ENCODE measurements at places on chromosomes 3 and 15. TPM values are rescaled to one million over a fixed set of nuclear protein-coding genes. Genes with fewer than 3 reads are reported as not detected.

- H3K36me3 ChIP-seq: no peaks in the 10 kb centered on the region
- no peak overlapping the region for H3K4me3 ChIP-seq
- no peaks in the 10 kb centered on the region for H3K27me3 ChIP-seq
- H3K4me1 ChIP-seq: no peaks in the 10 kb centered on the region
- no peak for DNase-seq
- H3K27ac ChIP-seq: no peak overlapping the region
These were observed 175.7 kb upstream of the ADAMTS9 start for GRCh38 chr3:64863226-64864212.

GRCh38 chr15:85118581-85118980 lies 136.9 kb downstream of the PDE8A start:
- peaks cover 25% of the 10 kb centered on the region for H3K36me3 ChIP-seq
- no peak overlapping the region for H3K4me3 ChIP-seq
- no peak overlapping the region for H3K27ac ChIP-seq
- H3K4me1 ChIP-seq: peaks cover 2% of the 10 kb centered on the region
- H3K27me3 ChIP-seq: no peaks in the 10 kb centered on the region

- no peak for DNase-seq
- no peaks in the 10 kb centered on the region for H3K27me3 ChIP-seq
- peaks cover 4% of the 10 kb centered on the region for H3K4me1 ChIP-seq
These were observed 632.2 kb downstream of the FOXP1 start for GRCh38 chr3:70951316-70951715.

GRCh38 chr3:196995646-196996355 lies 27.2 kb upstream of the PIGZ start:
- DNase-seq: peak; percentile 27
- no peak overlapping the region for H3K27ac ChIP-seq
- H3K4me1 ChIP-seq: no peaks in the 10 kb centered on the region
- H3K27me3 ChIP-seq: no peaks in the 10 kb centered on the region

DNA sequence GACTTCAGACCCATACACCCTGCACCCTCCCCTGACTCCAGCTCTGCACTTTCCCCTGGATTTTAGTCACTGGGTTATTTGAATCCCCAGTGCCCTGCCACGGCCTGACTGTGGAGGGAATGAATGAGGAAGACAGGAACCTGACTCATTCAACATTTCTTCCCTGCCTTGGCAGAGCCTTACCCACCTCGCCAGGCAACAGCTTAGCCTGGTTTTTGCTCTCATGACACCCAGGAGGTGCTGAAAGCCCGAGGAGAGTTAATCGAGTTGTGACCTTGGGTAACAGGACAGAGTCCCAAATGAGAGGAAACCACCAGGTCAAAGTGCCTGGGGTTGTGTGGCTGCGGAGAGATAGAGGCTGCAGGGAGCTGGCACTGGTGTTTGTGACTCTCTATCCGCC lies 128.3 kb downstream of the SMAD6 start:
- DNase-seq: no peak
- no peak overlapping the region for H3K4me3 ChIP-seq
- no peaks in the 10 kb centered on the region for H3K4me1 ChIP-seq
- H3K27me3 ChIP-seq: peaks cover 7% of the 10 kb centered on the region
- H3K27ac ChIP-seq: no peak overlapping the region

DNA sequence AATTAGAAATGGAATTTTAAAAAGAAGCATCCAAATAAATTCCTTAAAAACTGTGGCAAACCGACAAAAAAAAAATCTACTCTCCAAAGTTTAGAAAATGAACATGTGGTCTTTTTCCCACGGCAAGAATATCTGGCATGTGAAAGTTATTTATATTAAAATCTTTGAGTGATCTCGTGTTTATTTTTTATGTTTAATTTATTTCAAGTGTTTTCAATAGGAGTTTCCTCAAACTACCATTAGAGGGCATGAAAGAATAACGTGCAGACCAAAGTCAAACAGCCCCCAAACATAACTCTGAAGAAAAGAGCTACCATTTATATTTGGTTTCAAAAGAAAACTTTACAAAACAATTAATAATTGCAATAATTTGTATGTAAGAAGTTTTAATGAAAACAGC lies 286.4 kb downstream of the ZIC4 start:
- no peaks in the 10 kb centered on the region for H3K36me3 ChIP-seq
- no peaks in the 10 kb centered on the region for H3K4me1 ChIP-seq
- no peak overlapping the region for H3K27ac ChIP-seq
- no peak for DNase-seq

- H3K36me3 ChIP-seq: no peaks in the 10 kb centered on the region
- H3K27me3 ChIP-seq: peaks cover 8% of the 10 kb centered on the region
- H3K27ac ChIP-seq: no peak overlapping the region
- H3K4me3 ChIP-seq: no peak overlapping the region
- no peak for DNase-seq
- H3K4me1 ChIP-seq: no peaks in the 10 kb centered on the region
These were observed 209.9 kb upstream of the ROPN1 start for GRCh38 chr3:124201786-124202185.

- H3K4me3 ChIP-seq: no peak overlapping the region
- no peak for DNase-seq
- no peaks in the 10 kb centered on the region for H3K36me3 ChIP-seq
- no peaks in the 10 kb centered on the region for H3K27me3 ChIP-seq
- no peak overlapping the region for H3K27ac ChIP-seq
These were observed 428.8 kb downstream of the PYDC2 start for GRCh38 chr3:191889756-191890155.

DNA sequence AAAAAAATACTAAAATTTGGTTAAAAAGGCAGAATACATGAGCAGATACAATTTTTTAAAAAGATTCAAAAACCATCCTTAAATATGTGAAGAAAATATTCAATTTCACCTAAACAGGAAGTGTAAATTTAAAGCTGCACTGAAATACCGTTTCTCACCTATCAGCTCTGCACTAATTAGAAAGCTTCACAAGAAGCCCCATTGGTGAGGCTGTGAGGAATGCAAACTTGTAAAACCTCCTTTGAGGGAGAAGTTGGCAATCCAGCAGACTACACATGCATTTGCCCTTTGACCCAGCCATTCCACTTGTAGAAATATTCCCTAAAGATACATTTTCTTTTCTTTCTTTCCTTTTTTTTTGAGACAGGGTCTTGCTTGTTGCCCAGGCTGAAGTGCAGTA lies 18.8 kb downstream of the BLM start:
- peaks cover 60% of the 10 kb centered on the region for H3K36me3 ChIP-seq
- H3K4me3 ChIP-seq: no peak overlapping the region
- peaks cover 12% of the 10 kb centered on the region for H3K4me1 ChIP-seq
- no peak overlapping the region for H3K27ac ChIP-seq
- H3K27me3 ChIP-seq: no peaks in the 10 kb centered on the region

DNA sequence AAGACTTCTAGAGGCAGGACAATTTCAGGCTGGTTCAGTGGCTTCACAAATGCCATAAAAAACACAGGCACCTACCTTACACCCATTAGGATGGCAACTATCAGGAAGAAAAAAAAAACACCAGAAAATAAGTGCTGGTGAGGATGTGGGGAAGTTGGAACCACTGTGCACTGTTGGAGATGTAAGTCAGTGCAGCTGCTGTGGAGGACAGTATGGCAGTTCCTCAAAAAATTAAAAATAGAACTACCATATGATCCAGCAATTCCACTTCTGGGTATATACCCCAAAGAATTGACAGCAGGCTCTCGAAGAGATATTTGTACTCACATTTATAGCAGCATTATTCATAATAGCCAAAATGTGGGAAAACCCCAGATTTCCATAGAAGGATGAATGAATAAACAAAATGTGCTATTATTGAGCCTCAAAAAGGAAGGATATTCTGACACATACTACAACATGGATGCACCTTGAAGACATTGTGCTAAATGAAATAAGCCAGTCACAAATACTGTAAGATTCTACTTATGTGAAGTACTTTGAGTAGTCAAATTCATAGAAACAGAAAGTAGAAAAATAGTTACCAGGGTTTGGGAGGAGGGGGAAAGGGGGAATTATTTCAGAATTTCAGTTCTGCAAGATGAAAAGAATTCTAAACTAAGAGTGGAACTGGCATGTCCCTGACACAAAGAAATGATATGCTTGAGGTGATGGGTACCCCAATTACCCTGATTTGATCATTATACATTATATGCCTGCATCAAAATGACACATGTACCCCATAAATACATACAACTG lies 40.9 kb downstream of the NR1D2 start:
- no peaks in the 10 kb centered on the region for H3K4me1 ChIP-seq
- no peak overlapping the region for H3K27ac ChIP-seq
- H3K4me3 ChIP-seq: no peak overlapping the region
- H3K36me3 ChIP-seq: peaks cover 2% of the 10 kb centered on the region
- no peak for DNase-seq
- no peaks in the 10 kb centered on the region for H3K27me3 ChIP-seq

GRCh38 chr3:25460751-25461150 lies 32.7 kb downstream of the RARB start:
- peaks cover 4% of the 10 kb centered on the region for H3K36me3 ChIP-seq
- no peak for DNase-seq
- H3K27ac ChIP-seq: peak overlapping the region; percentile 86

GRCh38 chr3:149174901-149175300 lies 45.5 kb downstream of the HPS3 start:
- peaks cover 47% of the 10 kb centered on the region for H3K36me3 ChIP-seq
- no peak for DNase-seq
- no peaks in the 10 kb centered on the region for H3K27me3 ChIP-seq
- H3K4me3 ChIP-seq: no peak overlapping the region
- peaks cover 7% of the 10 kb centered on the region for H3K4me1 ChIP-seq

DNA sequence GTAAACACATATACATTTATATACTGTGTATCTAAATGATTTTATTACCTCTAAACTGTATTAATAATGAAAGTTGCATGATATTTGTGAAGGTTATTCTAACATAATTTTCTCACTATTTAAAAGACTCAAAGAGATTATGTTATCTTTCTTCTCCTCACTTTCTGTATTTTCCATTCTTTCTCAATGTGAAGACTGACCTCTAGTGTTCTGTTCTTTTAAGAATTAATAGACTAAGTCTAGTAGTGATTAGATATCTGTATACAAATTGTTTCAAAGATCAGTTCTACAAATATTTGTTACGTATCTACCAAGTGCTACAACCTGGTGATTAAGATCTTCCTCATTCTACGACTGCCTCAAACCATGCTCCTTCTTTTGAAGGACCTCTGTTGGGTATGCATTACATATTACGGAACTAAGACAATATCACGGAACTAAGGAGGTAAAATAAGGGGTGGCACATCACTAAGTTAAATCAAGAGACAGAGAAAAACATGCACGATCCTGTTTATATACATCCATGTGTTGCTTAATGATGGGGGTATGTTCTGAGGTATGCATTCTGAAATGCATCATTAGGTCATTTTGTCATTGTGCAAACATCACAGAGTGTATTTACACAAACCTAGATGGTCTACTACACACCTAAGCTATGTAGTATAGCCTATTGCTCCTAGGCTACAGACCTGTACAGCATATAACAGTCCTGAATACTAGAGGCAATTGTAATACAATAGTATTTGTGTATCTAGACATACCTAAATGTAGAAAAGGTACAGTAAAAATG lies 161.5 kb upstream of the KBTBD8 start:
- H3K27ac ChIP-seq: no peak overlapping the region
- H3K27me3 ChIP-seq: peaks cover 6% of the 10 kb centered on the region
- DNase-seq: no peak
- H3K4me1 ChIP-seq: no peaks in the 10 kb centered on the region

The RASL12 gene
- total RNA-seq: not detected

The AMOTL2 gene
- total RNA-seq: not detected

The PLCL2 gene
- 58.0 TPM for total RNA-seq
